ENCODE measurements at places on chromosomes 13 and 19.

GRCh38 chr13:89843621-89844020 lies 1503.9 kb upstream of the MIR17HG start:
- DNase-seq, result no peak

DNA sequence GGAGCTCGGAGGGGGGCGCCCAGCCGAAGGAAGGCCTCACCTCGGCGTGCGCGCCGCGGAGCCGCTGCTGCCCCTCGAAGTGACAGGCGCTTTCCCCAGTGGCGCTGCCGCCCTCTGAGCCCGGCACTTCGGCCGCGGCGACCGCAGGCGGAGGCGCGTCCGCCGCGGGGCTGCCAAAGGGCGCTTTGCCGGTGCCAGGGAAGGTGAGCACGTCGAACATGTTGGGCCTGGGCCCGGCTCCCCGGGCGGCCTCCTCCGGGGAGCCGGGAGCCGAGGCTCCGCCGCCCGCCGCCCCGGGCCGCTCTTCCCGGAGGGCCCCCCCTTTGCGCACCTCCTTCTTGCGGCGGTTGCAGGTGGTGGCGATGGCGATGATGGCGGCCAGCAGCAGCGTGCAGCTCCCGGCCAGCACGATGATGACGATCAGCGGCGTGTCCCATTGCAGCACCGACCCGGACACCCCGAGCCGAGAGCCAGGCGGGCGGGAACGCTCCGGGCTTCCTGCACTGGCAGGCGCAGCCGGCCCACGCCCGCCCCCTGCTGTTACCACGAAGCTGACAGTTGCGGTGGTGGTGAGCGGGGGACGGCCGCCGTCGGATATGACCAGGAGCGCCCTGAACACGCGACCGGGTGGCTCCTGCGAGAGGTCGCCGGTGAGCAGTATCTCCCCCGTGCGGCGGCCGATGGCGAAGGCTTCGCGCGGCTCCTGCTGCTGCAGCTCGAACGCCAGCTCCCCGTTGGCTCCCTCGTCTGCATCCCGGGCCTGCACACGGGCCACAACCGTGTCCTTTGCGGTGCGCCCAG lies 2.5 kb downstream of the PCDH8 start:
- DNase-seq, result no peak

DNA sequence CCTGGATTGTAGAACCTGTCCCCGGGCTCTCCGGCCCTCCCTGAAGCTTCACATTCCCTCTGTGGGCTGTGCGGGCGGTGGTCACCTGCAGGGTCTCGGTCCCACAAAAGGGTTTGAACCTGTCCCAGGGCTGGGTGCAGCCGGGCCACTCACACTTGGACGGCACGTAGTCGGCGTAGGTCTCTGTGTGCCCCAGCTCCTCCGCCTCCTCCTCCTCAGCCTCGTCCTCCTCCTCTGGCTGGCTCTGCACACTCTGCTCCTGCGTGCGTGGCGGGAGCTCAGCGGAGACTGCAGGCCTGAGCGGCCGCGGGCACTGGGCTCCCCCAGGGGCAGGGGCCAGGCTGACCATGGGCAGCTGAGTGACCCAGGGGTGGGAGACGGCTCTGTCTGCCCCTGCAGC lies 19.6 kb downstream of the GPX4 start:
- DNase-seq, result no peak

- no peak for DNase-seq
These were observed 195.8 kb upstream of the KLF12 start for GRCh38 chr13:74329962-74330361.

- no peak for DNase-seq
These were observed 108.2 kb downstream of the EDNRB start for GRCh38 chr13:77810430-77810829.

DNA sequence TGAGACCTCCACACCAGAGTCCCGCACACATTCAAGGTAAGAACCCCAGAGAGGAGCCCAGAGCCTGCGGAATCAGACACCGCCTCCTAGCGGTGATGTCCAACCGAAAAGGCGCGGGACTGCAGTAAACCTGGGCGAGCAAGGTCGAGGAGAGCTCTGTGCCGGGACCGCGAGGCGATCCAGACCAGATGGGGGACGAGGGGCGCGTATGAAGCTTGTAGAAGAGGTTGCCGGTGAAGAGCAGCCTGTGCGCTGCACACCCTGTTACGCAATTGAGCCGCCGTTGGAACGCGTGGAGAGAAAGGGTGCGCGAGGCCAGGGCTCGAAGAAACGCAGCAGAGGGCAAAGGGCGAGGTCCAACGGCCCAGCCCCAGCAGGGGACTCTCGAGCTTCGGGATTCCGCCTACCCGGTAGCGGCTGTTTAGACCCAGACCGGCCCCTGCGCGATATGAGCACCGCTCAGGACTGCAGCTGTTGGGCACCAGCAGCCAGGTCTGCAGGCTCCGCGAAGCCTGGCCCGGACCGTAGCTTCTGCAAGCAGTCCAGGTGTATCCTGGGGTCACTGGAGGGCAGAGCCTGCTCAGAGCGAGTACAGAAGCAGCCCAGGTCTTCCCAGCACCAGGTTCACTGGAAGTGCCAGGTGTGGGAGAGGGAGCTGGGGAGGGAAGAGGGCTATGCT lies 65.9 kb upstream of the ZNF599 start:
- DNase-seq, result no peak

GRCh38 chr13:32224916-32225315 lies 90.2 kb downstream of the ZAR1L start:
- DNase-seq, result no peak

DNA sequence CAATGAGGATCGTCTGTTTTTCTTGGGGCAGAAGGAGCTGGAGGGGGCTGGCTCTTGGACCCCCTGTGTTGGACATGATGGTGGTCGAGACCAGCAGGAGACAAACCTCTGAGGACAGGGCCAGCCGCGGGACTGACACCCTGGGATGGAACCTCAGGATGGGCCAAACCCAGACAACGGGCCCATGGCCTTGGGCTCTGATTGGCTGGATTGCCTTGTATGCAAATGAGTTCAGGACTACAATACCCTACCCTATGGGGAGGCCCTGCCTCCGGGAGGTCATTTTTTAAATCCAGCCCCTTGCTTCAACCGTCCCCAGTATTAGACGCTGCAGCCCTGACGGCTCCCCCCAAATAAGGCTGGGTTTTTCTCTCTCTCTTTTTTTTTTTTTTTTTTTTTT lies 22.0 kb downstream of the SLC5A5 start:
- DNase-seq, result no peak

DNA sequence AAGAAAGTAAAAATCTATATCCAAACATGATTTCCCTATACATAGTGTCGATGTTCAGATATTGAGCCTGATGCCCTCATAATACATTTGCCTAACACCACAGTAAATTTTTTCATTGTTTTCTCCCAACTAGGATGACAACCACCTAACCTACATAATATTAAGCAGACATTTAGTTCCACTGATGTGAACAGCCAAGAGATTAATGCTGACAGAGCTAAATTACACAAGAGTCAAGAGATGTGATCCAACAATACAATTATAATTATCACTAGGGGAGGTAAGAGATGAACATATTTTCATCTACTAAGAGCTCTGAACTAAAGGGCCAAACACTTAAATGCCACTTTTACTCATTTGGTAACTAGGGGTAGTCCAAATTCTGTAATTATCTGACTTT lies 145.9 kb downstream of the DACH1 start:
- DNase-seq, result no peak

DNA sequence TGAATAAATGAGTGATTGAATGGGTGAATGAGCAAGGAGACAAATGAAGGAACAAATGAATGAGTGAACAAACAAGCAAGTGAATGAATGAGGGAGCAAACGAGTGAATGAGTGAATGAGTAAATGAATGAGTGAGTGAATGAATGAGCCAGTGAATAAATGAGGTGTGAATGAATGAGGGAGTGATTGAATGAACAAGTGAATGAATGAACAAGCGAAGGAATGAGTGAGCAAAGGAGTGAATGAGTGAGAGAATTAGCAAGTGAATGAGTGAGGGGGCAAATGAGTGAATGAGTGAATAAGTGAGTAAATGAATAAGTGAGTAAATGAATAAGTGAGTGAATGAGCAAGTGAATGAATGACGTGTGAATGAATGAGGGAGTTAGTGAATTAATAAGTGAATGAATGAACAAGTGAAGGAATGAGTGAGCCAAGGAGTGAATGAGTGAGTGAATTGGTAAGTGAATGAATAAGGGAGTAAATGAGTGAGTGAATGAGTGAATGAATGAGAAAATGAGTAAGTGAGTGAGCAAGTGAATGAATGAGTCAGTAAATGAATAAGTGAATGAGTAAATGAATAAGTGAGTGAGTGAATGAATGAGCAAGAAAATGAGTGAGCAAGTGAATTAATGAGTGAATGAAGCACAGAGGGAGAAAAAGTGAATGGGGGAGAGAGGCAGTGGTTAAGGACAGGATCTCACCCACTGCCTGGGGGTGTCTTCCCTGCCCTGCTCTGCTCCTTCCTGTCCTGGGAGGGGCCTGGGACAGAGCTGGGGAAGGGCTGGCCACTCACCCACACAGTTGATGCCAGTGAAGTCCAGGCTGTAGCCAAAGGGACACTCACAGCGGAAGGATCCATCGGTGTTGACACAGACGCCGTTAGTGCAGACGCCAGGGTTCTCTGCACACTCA lies 36.4 kb downstream of the CCL25 start:
- no peak for DNase-seq

GRCh38 chr19:37999309-38000213 lies 92.6 kb downstream of the SIPA1L3 start:
- no peak for DNase-seq

GRCh38 chr13:95783747-95784146 lies 106.8 kb downstream of the DNAJC3 start:
- no peak for DNase-seq

Data from stimulated activated CD4-positive, alpha-beta T cell treated with anti-CD3 and anti-CD28 coated beads, Interleukin-1b, Interleukin-23, amount 100 ng/mL, for 1 hour (primary cell).